ENCODE measurements at places on chromosomes 16 and 17.

DNA sequence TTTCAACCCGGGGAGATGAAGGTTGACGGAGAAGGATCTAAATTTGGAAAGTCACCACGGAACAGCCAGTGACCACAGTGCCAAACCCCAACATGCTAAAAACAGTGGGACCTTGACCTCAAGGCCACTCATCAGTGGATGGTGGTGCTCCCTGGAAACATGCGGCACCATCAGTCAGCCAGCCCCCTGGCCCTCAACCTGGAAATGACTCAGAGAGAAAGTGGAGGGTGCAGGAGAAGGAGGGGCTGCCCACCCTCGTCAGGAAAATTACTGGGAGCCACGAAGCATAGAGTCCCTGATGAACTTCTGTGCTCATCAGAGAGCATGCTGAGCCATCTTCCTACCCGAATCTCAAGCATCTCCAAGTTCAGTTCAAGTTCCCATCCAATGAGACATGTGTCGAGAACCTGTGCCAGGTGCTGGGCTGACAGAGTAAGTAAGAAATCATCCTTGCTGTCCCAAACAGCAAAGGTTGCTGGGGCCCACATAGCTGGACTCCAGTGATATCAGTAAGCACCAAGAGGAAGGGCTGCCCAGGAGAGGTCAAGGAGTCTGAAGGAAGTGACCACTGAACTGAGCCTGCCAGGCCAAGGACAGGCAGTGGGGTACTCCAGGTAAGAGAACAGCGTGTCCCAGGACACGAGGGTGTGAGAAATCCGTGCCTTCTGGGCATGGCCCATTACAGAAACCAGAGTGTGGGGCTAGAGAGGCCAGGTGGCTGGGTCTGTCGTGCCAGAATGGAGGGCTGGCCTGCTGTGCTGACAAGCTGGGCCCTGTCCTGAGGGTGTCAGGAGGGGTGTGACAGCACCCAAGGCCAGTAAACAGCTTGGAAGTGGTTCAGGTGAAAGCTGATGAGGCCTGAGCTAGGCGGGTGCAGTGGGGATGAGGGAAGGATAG lies 5.2 kb downstream of the PECAM1 start:
- DNase-seq, result no peak

- no peak for DNase-seq
Observed at GRCh38 chr17:76246080-76247066, 6.1 kb upstream of the RNF157 start.

GRCh38 chr16:87086156-87086555 lies 231.0 kb downstream of the C16orf95 start:
- DNase-seq, result no peak

DNA sequence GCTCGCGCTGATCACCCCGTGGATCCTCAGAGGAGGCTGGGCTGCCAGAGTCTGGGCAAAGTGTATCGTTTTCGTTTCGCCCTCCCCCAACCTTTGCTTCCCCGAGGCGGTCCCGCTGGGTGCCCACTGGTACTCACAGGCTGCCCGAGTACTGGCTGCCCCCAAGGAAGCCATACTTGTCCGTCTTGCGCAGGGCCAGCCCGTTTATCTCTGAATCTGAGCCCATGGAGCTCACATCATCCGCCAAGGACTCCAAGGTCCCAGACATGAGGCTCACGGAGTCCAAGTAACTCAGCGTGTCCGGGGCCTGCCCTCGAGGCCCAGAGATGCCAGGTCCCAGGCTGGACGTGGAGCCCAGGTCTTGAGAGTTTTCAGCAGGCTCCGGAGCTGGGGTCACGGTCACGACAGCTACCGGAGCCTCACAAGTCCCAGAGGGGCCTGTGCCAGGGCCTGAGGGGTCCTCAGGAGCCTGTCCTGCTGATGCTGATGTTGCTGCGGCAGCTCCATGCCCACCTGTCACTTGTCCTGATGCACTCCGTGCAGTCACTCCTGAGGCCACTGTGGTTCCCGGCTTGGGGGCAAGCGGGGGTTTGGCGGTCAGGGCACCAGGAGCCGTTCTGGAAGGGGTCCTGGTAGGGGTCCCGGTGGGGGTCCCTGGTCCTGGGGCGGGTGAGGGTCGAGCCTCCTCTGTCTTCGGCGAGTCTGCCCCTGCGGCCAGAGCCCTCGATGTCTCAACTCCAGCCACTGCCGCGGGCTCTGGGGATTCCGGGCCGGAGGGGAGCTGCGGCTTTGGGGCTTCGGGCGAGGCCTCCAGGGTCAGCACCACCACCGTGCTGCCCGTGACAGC lies 980 bp downstream of the TBC1D10B start:
- DNase-seq, result no peak

GRCh38 chr17:68676856-68677255 lies 75.7 kb upstream of the FAM20A start:
- DNase-seq, result no peak

DNA sequence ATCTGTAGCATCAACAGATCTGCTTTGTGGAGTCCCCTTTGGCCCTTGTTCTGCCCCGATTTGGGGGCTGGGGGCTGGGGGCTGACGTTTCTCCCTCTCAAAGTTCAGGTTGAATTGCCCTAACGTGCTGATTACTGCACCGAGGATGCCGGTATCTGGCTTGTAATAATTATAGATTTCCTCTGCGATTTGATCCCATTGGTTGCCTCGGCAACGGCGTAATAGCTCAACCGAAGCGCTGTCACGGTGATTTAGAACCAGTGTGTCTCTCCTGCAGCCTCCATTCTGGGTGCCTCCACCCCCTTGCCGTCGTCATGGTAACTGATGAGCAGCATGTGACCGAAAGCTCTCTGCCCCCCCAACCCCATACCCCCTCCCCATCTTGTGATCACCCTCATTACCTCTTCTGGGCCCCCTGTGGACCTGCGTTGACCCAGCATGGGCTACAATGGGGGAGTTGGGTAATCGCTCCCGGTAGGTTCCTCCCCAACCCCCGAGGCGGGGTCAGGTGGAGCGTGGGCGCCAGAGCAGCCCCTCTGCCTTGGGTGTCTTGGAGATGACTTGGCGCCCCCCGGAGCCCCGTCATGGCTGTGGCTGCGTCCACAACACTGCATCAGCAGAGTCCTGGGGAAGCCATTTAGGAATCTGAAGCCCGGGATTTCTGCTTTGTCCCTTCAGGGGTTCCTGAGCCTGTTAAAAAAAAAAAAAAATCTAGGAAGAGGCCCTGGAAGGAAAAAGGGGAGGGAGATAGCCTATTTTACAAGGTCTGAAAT lies 38.4 kb downstream of the ABAT start:
- DNase-seq, result no peak

GRCh38 chr17:69593716-69594115 lies 179.2 kb downstream of the MAP2K6 start:
- no peak for DNase-seq

GRCh38 chr16:75251280-75252048 lies at the start of gene BCAR1:
TSS of gene BCAR1 (minus strand) at chr16:75251624. CDS start at chr16:75251482, 142 bp downstream.
- no peak for DNase-seq

- no peak for DNase-seq
Observed at GRCh38 chr17:43015579-43015978, 6.6 kb downstream of the VAT1 start.

- no peak for DNase-seq
Observed at GRCh38 chr16:70018254-70018653, 67.1 kb downstream of the CLEC18A start.

- DNase-seq, result no peak
Observed at GRCh38 chr17:29109477-29110371, 66.8 kb downstream of the PIPOX start.

GRCh38 chr17:42017866-42018200 lies 594 bp upstream of the DNAJC7 start:
- no peak for DNase-seq

- no peak for DNase-seq
Observed at GRCh38 chr17:50710025-50710424, 2.3 kb upstream of the ANKRD40 start.

DNA sequence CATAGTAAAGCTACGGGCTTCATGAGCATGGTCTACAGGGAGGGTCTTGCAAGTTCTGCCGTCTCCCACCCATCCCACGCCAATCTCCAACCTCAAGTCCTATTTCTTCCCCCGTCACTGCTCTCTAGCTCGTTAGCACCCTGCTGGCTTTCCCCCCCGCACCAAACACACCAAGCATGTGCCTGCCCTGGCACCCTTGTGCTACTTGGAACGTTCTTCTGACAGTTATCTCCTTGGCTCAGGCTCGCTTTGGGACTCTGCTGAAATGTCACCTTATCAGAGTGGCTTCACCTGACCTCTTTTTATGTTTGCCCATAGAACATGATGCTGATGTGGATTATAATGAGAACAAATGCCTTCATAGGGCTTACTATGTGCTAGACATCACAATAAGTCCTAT lies 21.9 kb downstream of the GLYR1 start:
- DNase-seq, result no peak

DNA sequence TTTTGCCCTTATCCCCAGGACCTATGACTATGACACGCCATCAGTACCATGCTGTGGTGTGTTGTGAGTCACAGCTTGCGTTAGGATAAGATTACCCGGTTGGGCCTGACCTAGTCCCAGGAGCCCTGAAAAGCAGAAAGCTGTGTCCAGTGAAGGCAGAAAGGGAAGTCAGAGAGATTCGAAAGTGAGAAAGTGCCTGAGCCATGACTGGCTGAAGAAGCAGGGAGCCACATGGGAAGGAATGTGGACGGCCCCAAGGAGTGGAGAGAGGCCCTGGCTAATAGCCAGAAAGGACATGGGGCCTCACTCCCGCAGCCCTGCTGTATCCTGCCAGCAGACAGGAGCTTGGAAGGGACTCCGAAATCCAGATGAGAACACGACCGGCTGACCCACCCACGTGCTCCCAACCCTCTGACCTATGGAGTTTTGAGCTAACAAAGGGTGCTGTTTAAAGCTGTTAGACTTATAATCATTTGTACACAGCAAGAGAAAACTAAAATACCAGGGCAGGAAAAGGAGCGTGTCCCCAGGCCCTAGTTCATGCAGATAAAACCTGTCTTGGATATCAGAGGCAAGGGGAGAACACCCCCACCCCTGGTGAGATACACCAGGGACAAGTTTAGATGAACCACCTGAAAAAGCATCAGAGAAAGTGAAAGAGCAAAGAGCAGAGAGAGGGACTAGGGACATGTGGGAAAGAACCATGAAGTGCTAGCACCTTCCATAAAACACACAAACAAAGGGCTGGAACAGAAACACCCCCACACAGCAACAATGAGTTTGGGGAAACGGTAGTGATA lies 115.3 kb downstream of the SLC39A11 start:
- DNase-seq, result no peak

- DNase-seq, result no peak
Observed at GRCh38 chr17:48392857-48393256, 37.2 kb downstream of the SKAP1 start.

- no peak for DNase-seq
Observed at GRCh38 chr17:2745317-2746037, 4.0 kb downstream of the CCDC92B start.

DNA sequence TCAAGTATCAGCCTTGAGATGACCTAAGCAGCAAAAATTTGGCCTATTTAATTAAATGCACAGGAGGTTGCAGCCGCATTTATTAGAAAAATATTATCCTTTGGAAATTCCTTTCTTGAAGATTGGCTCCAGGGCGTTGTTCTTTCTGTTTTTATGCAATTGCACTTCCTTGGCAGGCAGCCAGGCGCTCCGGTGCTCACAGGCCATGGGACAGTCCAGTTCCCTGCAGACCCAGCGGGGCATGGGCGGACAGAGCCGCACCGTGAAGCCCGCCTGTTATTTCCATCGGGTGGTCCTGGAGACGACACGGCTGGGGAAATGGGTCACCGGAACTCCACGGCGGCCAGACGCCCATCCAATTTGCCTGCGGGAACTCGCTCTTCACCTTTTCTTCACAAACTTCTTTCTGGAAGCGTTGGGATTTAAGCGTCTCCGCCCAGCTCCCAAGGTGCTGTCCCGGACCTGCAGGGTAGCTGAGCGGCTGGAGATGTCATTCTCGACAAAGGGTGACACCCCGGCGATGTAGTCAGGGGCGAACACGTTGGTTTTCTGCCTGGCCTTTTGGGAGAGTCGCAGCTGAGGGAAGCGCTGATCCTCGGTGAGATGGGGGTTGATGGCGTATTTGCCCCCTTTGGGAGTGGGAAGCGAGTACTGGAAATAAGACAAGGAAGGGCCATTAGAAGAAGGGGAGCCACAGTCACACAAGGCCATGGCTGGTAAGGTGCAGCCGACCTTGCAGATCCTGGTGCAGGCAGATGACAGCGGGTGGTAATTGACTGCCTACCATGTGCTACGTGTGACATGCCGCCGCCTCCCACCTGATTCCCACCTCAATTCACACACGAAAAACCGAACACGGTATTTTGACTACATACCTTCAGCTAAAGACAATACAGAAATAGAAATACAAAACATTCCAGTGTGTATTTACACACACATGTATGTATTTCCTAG lies 12.5 kb downstream of the NOB1 start:
- no peak for DNase-seq

DNA sequence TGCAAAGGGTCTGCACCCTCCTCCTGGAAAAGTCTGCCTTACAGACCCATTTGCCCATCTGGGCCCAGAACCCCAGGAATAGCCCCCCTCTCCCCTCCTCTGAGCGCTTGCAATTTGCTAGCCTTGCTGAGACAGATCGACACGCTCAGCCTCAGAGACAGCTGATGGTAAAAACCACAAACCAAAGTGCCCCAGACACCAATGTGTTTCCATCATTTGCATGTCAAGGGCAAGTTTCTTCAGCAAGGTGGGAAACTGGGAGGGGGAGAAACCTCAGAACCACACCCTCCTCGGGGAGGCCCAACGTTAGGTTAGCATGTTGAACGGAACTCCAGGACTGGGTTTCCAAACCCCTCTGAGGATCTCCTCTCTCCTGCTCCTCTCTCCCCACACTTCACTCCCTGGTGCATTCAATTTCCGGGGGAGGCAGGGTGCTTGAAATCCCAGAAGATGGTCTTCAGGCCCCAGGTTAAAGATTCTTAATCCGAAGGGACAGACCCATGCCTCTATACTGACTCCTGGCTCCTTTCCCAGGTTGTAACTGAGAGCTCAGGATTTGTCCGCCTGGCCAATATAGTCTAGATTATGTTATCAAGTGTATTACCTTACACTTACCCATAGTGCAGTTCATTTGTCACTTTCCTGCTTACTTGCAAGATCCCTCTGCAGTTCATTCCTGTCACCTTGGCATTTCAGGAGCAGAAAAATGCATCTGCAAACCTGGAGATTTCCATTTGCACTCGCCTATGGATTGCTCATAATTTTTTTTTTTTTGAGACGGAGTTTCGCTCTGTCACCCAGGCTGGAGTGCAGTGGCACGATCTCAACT lies 1.3 kb upstream of the CUEDC1 start:
- DNase-seq, result peak; percentile 17

GRCh38 chr17:1186923-1187771 lies 7.4 kb upstream of the ABR start:
- peak; percentile 62 for DNase-seq

DNA sequence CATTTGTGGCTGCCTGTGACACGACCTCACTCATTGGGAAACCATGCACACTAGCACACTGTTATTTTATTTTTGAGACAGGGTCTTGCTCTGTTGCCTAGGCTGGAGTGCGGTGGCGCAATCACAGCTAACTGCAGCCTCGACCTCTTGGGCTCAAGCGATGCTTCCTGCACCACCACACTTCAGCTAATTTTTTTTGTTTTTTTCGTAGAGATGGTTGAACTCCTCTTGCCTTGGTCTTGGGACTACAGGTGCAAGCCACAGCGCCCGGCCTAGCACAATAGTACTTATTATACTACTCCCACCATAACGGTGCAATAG lies 2.8 kb upstream of the NPTX1 start:
- DNase-seq, result no peak
